Heart right ventricle (tissue), 16 donors: ENCODE measurements at places on chromosomes 13 and 19. TPM values are rescaled to one million over a fixed set of nuclear protein-coding genes. Genes with fewer than 3 reads are reported as not detected.

DNA sequence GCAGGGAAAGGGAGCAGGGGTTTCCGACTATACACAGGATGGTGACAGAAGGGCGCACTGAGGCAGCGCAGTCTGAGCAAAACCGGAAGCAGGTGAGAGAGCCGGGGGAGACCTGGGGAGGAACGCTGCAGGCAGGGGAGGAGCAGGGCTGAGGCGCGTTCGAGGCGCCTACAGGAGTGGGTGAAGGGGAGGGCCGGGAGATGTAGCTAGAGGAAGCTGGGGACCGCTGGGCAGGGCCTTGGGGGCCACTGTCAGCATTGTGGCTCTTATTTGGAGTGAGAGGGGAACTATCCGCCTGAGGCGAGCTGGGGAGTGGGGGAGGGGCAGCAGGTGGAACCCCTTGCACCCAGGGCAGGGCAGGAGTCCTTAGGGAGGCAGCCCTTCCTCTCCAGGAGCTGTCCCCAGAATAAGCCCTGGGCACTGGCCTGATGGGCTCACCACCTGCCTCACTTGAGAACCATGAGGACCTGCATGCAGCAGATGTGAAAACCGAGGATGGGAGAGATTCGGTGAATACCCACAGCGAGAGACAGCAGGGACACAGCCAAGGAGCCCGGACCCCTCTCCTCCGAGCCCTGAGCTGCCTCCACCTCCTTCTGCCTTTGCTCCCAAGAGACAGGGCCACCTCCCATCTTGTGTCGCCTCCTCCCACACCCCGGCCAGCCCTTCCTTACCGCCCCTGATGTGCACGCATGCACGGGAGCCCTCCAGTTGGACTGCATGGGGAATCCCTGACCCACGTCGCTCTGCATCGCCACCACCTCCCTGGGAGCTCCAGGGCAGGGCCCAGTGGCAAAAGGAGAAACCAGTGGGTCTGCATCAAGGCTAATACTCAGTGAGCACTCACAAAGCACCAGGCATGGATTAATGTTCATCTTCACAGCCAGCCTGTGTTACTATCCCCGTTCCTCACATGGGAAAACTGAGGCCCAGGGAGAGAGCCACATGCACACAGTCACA is 10.3 kb downstream of the AKT2 start:
- no peak for DNase-seq

DNA sequence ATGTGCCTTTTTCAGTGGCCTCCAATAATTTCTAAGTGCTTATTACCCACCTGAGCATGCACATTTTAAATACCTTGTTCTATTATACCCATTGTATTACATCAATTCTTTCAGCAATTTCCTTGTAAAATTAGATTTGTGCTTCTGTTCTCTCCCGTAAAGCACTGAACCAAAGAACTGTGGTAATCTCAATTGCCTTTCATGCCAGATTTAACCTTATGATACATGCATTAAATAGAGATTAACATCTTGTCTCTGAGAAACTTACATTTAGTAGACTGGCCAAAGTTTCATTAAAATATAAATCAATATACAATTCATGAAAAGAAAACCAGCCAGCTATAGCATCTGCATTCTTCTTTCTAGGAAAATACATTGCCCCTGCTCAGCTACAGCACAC is 137.2 kb downstream of the EFNB2 start:
- DNase-seq = no peak

Gene WASF3
- 10.0 TPM for total RNA-seq

Gene OR4F17
- not detected for total RNA-seq

Gene GJA3
- 30.1 TPM for total RNA-seq
